ENCODE measurements at places on chromosomes 5 and 9. TPM values are rescaled to one million over a fixed set of nuclear protein-coding genes. Genes with fewer than 3 reads are reported as not detected.

TLE4 gene
- total RNA-seq: 13.8 TPM

PCDHGA7 gene
- total RNA-seq: 0.74 TPM

LRRC19 gene
- not detected for total RNA-seq

NOXA1 gene
- 1.6 TPM for total RNA-seq

ABO gene
- not detected for total RNA-seq

IDNK gene
- total RNA-seq: 6.4 TPM

FBN2 gene
- total RNA-seq: 17.6 TPM

Measured in A549 treated with AZD2906 at 1 μM for 4 hours (cell line).